ENCODE measurements at places on chromosomes 5 and 9.

DNA sequence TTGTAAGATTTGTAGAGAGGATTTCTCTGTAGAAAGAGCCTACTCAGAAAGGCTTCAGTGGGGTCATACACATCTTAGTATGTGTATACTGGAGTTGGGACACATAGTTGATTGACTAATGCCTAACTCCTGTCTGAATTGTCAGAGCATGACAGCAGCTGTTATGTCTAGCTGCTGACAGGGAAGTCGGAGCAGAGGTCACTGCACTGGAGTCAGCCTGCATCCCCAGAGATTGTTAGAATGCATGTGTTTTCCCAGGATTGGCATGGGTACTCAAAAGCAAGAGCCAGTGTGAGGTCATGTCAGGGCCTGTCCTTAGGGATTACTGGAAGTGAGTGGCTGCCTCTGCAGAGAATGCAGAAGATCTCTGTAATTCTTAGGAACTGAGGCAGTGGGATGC, 82.7 kb downstream of the ITGA1 start:
- no peak for DNase-seq

DNA sequence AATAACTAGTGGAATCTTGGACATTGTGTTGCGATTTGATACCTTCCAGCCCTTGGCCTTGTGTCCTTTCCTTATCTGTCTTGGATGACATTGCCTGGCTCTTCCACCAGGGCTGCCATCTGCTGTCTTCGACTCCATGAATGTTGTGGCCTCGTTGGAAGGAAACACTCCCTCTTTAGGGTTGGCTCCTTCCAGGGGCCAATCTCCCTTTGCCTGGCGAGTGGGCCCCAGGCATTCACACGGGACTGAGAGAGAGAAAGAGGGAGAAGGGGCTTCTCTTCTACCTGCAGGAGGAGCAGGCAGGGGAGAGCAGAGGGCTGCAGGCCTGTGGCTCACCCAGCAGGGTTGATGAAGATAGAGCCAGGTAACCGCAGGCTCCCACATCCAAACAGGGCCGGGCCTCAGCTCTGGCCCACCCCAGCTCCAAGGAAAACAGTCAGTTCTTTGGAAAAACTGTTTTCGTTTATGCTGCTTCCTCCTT, 31.3 kb downstream of the FGF1 start:
- no peak for DNase-seq

DNA sequence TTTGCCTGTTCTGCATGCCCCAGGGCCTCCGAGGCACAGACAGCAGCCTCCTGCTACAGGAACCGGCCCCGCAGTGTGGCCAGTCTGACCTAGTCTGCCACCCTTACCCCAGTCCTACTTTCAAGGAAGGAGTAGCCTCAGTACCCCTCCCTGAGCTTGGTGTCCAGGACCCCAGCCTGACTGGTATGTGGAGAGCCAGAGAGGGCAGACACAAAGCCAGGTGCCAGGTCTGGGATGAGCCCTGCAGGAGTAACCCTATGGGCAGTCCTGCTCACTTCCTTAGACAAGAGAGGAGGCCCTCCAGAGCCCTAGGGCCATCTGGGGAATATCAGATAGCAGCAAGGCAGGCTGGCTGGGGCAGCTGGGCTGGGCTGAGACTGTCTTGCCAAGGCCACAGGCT, 67.8 kb downstream of the NRG2 start:
- DNase-seq = no peak

DNA sequence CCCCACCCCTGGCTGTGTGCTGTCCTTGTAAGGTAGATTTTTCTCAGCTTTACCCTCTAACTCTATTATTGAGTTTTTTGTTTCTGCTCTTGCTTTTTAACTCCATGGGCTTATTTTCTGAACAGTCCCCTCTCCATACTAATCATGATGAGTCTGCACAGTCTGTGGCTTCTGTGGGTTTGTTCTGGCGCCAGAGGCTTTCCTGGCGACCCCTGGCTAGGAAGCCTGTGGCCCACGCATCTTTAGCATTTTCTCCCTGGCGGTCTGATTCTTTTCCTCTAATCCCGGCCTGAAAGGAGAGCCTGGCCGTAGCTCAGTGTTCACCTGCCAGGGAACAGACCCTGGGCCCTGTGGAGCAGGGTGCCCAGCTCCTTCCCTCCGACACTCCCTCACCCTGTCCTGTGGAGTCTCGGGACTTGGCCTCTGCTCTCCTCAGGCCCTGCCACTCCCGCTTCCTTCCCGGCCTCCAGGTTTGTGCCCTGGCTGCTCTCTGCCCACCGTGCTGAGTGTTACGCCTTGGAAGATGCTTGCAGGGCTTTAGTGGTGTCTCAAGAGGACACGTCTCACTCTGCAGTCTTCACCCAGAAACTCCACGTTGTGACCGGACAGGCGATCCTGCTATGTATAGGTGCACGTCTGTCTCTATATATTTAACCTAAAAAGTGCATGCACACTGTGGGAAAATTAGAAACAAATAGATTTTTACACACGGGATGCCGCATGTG, 31.7 kb upstream of the LRRC14B start:
- no peak for DNase-seq

GRCh38 chr9:1619915-1620710, 395.0 kb upstream of the SMARCA2 start:
- DNase-seq = no peak

DNA sequence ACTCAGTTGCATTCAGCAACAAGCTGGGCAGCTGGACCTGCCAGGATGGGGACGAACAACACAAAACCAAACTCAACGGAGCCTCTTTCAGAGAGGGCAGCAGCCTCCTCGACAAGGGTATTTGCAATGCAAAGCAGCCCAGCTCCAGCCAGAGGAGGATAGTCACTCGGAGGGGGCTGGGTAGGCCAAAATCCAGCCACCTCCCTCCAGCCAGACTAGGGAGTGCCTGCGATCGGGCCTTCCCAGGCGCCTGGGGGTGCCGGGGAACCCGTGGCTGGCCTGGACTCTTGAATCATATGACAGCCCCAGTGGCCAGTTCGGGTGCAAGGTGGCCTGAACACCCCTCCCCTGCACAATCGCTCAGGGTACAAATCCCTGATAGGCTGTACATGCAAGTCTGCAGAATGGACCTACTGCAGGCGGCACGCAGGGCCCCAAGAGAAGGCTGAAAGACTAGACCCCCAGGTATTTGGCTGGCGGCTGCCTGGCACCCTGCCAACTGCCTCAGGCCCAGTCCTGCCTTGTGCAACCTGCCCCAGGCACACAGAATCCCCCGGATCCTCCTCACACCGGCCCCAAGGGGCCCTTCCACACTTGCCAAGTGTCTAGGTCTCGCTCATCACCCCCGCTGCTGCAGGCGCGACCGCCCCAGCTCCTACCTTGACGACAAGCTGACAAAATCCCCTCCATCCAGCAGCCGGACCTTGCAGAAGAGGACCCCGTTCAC, 1.3 kb downstream of the EEIG1 start:
- peak; percentile 84 for DNase-seq

DNA sequence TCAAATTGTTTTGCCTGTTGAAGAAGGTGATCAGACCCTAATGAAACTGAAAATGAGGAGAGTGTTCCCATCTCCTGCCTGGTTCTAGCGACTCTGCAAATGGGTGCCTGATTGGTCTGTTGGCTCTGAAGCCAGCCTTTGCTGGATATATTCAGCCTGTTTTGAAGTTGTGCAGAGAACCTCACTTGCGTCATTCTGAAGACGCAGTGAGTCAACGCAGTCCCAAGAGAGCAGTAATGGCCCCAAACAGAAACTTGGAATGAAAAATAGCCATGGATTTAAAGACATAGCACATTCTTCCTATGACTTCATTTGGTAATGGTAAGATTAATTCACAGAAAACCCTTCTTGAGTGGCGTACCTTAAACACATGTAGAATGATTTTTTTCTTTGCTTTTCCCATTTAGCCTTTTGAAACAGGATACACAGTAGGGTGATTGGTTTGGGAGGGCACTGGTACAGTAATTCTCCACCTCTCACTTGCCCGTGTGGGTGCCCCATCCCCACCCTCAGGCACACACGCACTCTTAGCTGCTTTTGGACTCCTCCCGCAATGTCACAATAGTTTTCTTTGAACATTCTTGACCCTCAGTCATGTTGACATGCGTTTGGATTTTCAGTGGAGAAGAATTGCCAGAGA, 54.1 kb upstream of the ABL1 start:
- no peak for DNase-seq

DNA sequence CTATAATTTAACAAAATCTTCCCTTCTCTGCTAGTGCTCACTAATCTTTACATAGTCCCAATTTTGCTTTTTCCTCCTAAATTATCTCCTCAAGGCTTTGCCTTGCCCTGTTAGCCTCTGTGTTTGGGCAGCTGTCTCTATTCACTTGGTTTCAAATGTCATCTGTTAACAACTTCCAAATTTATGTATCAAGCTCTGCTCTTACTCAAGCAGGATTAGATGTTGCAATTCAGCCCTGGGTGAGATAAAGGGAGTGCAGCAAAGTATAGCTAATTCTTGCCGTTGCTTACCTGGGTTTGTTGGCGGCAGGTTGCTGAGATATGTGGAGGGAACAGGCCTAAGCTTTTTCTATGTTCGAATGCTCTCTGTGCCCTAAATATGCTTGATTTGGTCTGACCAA, 483.8 kb downstream of the DMAC1 start:
- DNase-seq = no peak

GRCh38 chr5:1685066-1685465, 114.6 kb downstream of the MRPL36 start:
- DNase-seq = peak; percentile 83

DNA sequence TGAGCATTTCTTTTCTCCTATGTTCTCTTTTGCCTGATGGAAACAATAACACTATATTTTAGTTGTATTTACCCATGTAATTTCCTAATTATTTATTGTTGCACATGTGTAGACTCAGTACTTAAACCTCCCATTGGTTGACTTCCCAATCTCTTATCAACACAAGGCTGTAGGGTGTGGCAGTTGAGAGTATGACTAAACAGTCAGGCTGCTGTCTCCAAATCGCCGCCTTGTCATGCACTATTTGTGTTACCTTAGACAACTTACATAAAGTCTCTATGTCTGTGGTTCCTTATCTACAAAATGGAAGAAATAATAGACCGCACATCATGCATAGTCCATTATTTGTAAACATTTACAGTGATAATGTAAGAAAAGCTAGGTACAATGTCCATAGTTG, 68.9 kb upstream of the EFNA5 start:
- no peak for DNase-seq

DNA sequence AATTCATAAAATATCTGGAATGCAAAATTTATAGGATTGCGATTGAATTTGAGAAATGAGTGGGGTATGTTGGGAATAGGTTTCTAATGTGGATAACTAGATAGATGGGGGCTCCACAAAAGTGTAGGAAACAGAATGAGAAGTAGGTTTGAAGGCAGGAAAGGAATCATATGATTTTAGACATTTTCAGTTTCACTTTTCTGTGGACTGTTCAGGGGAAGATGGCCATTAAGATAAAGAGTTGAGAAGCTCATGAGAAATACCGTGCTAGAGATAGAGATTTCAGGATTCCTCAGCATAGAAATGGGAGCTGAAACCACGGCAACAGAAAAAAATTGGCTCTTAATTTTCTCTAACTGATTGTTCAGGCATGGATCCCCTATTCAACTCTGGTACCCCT, 163.4 kb upstream of the CD180 start:
- DNase-seq = no peak

GRCh38 chr5:167771571-167771970, 519.9 kb upstream of the WWC1 start:
- DNase-seq = no peak

Data from OCI-LY7 (cell line).